ENCODE measurements at places on chromosomes 5 and 9.
A peak's percentile ranks its signal among the peaks of the same experiment; 100 is the strongest.

DNA sequence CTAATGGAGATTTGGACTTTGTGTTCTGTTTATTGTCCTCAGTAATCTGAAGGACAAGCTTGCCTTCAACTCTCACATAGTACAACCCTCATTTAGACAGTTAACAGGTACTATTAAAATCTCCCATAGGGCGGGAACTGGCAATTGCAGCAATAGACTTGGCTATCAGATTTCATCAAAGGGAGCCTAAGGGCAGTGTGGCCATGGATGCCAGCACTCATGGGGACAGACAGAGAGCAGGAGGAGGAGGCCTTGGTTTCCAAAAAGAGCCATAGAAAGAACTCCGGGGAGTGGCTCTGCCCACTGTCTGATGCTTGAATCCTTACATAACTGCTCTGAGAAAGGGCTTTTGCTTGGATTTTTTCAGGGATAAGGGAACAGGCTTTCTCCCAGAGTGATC is 6.8 kb downstream of the SLC36A1 start:
- DNase-seq, result no peak

GRCh38 chr5:57684299-57684702 is 201.7 kb upstream of the ACTBL2 start:
- no peak for DNase-seq

- DNase-seq, result no peak
These were observed 3.1 kb downstream of the TOR1B start for GRCh38 chr9:129806061-129806460.

DNA sequence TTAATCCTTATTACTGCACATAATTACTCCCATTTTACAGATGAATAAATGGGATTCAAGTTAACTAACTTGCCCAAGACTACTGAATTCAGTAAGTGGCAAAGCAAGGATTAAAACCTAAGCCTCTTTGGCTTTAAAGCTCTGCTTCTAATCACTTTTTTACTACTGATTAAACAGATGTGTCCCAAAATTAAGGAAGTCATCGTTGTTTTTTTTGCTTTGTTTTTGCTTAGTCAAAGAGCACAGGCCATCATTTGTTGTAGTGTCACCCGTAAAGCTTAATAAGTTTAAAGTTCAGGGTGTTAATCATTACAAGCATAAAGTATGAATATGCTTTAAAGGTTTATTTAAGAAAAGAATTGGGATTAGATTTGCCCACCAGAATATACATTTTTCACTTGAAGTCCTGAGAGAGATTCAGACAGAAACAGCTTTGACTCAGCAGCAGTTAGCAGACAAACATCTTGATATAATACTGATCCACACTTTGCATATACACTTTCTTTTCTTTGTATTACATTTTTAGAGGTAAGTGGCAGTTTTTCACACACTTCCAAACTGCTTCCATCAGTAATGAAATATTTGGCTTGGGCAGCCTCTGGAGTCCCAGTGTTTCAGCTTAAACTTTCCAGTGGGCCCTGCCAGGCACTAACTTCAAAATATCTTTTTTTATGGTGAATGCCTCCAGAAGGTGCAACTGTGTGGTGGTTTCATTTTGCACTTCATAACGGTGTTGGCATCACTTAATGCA is 52.7 kb downstream of the PIK3R1 start:
- DNase-seq, result no peak

DNA sequence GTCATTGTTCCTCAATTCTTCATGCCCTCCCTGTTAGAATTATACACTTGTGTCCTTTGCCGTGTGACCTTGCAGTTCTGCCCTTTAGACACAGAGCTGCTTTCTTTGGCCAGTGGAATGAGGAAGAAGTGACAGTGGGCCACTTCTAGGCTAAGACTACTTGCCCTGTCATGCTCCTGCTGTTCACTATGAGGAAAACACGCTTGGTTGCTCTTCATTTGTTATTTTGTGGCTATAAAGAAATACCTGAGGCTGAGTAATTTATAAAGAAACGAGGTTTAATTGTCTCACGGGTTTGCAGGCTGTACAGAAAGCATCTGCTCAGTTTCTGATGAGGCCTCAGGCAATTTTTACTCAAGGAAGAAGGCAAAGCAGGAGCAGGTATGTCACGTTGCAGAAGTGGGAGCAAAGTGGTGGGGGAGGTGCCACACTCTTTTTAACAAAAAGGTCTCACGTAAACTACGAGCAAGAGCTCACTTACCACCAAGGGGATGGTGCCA is 279.1 kb upstream of the DMAC1 start:
- DNase-seq, result no peak

GRCh38 chr9:92617951-92618510 is 51.9 kb downstream of the IPPK start:
- no peak for DNase-seq

- DNase-seq, result peak; percentile 21
These were observed 167.0 kb downstream of the CAAP1 start for GRCh38 chr9:26725573-26725972.

- DNase-seq, result no peak
These were observed 47.7 kb upstream of the FCN1 start for GRCh38 chr9:134965411-134965810.

DNA sequence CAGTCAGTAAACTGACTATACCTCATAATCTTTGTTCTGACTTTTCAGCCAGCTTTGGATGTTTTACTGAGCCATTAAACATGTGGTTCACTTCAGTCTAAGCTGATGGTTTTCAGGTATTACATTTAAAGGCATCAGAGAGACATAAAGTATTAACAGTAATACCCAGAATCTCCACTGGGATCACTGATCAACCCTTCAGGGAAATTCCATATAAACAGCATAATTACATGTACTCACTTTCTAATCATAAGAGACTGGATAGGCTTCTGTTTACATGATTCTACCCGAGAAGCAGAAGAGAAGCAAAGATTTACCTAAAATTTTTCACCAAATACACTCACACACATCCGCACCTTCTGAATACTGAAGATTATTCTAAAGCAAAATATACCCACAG is 186.7 kb upstream of the FREM1 start:
- no peak for DNase-seq

GRCh38 chr5:148387325-148387724 is 3.6 kb downstream of the FBXO38 start:
- DNase-seq, result peak; percentile 83

DNA sequence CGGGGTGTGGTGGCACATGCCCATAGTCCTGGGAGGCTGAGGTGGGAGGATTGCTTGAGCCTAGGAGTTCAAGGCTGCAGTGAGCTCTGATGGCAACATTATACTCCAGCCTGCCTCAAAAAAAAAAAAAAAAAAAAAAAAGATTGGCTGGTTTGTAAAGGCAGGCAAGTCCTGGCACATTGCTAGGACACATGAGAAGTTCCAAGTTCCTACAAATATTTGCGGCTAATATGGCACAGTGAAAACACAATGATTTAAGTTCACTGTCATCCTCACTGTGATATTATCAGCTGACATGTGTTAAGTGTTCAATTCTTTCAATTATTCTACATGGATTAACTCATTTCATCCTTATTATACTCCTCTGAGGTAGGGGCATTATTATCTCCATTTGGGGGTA is 20.1 kb downstream of the TMEM268 start:
- peak; percentile 33 for DNase-seq

All from AG10803 (cell line).